ENCODE measurements at places on chromosomes 16 and 17.

- no peak for DNase-seq
These were observed 3.5 kb upstream of the LYRM9 start for GRCh38 chr17:27896701-27897100.

- peak; percentile 18 for DNase-seq
These were observed 114.8 kb upstream of the NOL11 start for GRCh38 chr17:67602974-67603373.

GRCh38 chr17:6366221-6366666, 68.7 kb downstream of the AIPL1 start:
- DNase-seq: peak; percentile 1

DNA sequence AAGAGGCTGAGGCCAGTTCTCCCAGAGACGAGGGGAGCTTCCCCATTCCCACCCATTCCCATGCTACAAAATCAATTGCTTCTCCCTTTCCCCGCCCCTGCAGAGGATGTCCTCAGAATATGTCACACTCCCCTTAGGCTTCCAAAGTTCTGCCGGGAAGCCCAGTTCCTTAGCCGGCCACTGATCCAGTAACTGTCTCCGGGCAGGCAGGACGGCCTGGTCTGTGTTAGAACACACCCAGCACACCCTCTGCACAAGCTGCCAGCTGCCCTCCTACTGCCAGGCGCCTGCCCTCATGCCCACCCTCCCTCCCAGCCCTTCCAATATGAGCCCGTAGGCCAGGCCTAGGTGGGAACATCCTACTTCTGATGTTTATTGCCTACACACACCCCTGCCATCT, 31.1 kb downstream of the SGSM2 start:
- no peak for DNase-seq

DNA sequence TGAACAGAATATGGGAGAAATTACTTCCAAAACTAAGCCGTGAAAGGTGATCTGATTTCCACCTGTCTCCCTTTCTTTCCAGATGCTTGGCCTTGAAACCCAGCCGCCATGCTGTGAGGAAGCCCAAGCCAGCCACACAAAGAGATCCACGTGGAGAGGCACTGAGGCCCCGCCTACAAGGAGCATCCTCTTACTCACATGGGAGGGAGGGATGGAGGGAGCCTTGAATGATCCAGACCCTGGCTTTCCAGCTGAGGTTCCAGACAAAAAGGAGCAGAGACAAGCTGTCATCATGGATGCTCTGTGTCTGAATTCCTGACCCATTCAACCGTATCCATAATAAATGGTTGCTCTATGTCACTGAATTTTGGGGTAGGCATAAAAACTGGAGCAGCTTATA, 48.9 kb upstream of the HAPSTR1 start:
- no peak for DNase-seq

DNA sequence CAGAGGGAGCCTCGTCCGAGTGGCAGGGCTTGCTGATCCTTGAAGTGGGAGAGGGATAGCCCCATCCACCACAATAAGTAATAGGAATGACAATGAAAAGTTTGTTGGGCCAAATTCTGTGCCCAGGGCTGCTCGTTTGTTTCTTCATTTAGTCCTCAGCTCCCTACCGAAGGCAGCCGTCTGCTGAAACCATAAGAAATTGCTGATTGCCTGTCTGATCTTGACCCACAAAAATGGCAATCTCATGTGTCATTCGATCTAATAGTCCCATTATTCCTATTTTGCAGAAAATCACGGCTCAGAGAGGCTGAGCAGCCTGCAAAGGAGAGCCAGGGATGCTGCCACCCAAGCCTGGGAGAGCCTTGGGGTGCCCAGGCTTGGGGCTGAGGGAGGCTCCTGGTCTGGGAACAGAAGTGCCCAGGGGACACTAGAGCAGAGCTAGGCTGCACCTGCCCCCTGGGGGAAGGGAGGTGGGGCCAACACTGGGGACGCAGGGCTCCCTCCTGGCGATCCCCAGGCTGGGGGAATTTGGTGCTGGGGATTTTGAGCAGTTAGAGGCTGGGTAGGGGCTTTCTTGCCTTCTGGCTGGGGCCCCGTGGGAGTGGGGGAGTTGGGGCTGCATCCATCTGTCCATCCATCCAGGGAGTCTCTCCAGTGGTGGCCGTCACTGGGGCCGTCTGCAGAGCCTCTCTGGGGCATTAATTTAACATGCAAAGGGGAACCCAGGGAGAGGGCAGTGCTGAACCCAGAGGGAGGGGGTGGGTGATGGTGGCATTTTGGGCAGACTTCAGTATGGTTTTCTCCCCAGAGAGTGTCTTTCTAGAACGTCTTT, 53.5 kb downstream of the SOCS1 start:
- DNase-seq: no peak

DNA sequence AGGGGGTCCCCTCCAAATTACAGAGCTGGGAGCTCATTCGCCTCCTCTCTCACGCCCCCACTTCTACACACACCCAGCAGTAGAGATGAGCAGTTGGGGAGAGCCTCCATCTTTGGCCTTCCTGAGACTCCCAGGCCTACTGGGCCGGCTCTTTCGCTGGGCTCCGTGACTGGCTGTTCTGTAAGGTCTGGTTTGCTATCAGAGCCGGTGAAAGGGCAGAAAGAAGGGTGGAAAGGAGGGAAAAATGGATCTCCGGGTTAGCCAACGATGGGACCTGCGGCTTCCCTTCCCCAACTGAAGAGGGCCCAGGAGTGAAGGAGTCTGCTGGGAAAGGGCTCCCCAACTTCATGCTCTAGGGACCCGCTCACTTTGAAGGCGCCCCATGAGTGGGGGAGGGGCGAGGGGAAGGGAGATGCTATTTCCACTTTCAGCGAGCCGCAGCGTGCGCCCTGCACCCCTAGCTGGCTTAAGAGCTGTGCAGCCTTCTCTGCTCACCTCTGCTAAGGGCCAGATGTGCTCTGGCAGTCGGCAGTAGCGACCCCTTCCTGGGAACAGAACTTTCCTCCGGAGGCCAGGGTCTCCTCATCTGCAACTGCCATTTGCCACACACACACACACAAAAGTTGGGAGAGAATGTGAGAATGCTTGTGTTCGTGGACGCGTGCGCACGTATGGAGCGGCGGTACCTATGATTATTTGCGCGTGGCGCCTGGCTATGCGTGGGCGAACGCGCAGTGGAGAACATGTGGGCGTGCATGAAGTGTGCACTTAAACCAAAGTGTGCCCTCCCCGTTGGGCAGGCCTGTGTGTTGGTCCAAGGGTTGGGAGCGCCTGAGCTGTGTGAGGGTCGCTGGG, 2.9 kb upstream of the FOXF1 start:
- DNase-seq: no peak

- no peak for DNase-seq
These were observed 126.0 kb upstream of the ERCC4 start for GRCh38 chr16:13793841-13794409.

- DNase-seq: peak; percentile 86
These were observed 118.4 kb upstream of the HSBP1 start for GRCh38 chr16:83689385-83689831.

GRCh38 chr16:69861292-69862030, 89.7 kb upstream of the CLEC18A start:
- DNase-seq: peak; percentile 52

GRCh38 chr16:56600398-56600999, 7.9 kb upstream of the MT2A start:
- DNase-seq: no peak

DNA sequence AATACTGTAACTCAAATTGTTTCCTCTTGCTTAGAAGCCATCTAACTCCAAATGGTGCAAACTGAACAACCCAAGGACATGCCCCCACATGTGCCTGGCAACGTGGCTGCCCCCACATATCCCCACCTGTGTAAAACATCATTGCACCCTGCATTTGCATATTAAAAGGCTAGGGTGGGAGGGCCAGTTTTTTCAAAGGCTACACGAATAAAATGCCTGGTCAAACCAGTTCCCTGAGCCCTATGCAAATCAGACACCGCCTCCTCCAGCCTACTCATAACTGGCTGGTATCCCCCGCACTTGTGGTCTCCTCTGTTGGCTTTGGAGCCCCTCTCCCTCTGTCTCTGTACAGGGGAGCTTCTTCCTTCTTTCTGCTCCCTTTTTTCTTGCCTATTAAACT, 26.7 kb downstream of the C16orf54 start:
- no peak for DNase-seq

DNA sequence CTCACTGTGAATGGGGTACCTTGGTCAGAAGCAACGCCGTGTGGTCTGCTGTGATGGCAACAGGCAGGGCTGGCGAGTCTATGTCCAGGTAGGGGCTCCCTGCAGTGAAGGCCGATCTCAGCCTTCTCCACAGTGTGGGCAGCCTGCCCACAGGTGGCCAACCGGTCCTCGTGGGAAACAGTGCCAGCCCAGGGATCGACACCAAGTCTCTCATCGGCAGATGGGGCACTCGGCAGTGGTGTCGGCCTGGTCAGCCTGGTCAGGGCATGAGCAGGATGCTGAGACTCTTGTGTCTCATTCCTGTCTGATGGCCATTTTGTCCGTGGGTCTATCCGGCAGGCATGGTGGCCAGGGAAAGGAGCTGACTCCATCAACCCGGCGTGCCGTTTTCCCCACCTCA, 92.2 kb downstream of the TNFRSF13B start:
- no peak for DNase-seq

DNA sequence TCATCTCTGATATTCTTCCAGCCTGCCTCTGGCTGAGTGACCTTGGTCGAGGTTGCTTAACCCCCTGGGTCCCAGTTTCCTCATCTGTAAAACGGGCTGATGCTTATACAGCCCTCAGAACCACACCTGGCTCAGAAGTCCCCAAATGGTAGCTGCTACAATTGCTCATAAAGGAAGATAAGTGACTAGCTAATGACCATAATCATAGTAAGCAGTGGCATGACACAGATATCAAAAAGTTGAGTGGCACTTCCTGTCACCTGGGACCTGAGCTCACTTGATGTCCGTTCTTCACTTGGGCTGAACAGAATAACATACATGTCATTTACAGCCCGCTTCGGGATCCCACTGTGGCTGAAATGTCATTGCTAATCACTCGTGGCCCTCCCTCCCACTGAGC, 1.8 kb downstream of the MGRN1 start:
- DNase-seq: no peak

GRCh38 chr17:40099619-40100418, 570 bp downstream of the NR1D1 start:
- no peak for DNase-seq

DNA sequence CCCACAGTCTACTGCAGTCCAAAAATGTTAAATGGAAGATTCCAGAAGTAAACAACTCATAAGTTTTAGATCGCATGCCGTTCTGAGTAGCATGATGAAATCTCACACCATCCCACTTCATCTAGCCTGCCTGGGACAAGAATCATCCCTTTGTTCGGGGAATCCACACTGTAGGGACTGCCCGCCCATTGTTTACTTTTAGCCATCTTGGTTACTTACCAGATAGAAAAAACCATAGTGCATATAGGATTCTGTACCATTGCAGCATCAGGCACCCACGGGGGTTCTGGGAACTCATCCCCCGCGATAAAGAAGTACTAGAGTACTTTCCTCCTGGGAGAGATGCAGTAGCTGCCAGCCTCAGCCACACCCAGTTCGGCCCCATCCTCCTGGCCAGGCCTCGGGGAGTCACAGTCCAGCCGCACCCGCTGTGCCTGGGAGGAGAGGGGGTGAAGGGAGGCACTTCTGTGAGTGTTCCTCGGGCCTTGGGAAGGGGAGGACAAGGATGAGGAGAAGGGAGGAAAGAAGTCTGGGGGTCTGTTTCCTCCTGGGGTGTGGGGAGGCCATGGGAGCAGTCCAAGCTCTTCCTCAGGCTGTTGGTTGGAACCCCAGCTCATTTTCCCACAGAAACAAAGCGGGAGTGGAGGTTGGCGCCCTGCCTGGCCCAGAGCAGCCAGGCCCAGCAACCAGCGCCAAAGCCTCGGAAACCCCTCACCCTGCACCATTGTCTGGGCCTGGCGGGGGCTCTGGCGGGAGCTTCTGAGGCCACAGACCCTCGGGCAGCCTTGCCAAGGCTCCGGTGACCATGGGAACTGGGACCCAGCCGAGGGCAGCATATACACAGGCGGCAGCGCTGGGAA, 8.9 kb downstream of the TRIM47 start:
- DNase-seq: peak; percentile 61

DNA sequence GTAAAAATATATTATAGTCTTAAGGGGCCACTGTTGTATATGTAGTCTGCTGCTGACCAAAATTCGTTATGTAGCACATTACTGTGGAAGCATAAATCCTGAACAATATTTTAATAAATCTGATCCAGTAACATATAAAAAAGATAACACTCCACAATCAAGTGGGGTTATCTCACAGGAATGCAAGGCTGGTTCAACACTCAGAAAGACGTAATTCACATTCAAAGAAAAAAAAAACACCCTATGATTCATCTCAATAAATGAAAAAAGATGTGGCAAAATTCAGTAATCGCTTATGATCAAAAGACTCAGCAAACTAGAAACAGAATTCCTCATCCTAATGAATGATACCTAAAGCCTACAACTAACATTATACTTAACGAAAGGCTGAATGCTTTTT, 47.8 kb downstream of the CREBBP start:
- no peak for DNase-seq

DNA sequence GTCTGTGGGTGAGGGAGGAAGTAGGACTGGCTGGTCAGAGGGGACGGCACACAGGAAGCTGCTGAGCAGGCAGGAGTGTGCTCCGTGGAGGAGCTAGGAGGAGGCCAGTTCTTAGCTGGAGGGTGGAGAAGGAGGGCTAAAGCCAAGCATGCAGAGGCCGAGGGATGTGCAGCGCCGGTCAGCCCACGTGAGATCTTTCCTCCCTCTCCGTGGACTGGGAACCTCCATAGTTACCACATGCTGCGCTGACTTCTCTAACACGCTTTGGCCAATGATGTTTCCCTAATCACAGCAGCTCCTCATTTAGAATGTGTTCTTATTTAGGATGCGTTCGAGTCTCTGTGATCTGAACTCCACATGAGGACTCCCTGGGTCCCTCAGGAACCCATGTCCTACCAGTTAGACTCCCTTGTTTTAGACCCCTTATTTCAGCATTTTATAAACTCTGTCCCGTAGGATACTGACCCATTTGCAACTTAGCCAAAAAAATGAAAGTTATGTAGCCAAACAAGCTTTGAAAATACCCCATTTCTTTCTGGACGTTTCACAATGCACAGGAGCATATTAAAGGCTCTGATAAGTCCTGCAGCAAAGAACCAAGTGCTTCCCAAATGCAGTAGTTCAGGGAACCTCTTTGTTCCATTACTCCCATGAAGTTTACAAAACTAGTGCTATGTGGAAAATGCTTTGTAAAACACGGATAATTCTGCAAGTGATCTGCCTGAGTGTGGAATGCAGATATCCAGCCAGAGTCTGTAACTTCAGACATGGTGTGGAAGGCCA, 51.4 kb downstream of the IRF8 start:
- no peak for DNase-seq

- DNase-seq: no peak
These were observed 46.4 kb downstream of the SLC47A1 start for GRCh38 chr17:19579867-19580565.

- DNase-seq: no peak
These were observed 35.4 kb downstream of the NXPH3 start for GRCh38 chr17:49610883-49611584.

DNA sequence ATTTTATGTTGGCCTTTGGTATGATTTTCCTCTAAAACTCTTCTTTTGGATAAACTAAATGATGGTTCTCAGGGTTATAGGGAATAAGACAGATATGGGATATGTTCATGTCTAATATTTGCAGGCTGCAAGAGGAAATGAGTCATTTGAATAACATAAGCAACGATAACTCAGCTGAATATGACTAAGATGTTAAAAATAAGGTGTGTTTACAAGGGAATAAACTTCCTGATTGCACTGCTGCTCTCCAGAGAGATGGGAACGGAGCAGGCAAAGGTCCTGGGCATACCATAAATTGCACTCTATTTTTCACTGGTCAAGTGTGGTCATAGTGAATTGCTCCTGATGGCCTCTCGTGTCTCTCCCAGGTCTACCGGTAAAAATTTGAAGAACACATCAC, 666.2 kb downstream of the TOX3 start:
- DNase-seq: peak; percentile 18

- no peak for DNase-seq
These were observed 762 bp upstream of the CSF3 start for GRCh38 chr17:40014375-40014980.
